ENCODE measurements at places on chromosomes 7 and 10. TPM values are rescaled to one million over a fixed set of nuclear protein-coding genes. Genes with fewer than 3 reads are reported as not detected.

GRCh38 chr10:86339226-86339865 is 27.2 kb downstream of the GRID1 start:
- no peaks in the 10 kb centered on the region for H3K27me3 ChIP-seq
- DNase-seq, result no peak
- H3K27ac ChIP-seq, result peak overlapping the region; percentile 46
- H3K4me3 ChIP-seq, result no peak overlapping the region

DNA sequence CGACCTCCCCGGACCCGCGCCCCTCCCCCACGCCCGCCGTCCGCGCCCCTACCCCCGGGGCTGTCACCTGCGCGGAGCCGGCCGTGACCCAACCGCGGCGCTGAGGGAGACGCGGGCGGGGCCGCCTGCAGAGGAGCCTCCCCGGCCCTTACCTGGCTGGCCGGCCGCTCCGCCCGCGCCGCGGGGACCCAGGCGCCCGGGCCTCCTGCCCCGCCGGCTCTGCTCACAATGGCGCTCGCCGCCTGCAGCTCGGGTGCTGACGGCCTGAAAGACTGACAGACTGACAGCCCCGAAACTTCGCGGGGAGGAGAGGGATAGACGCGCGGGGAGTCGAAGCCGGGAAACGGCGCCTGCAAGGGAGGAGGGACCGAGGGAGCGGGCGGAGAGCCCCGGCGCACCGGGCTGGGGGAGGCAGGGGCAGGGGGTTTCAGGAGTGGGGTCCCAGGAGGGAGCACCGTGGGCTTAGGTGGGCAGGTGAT is 393 bp downstream of the ZNF467 start:
- H3K36me3 ChIP-seq, result no peaks in the 10 kb centered on the region
- peaks cover 25% of the 10 kb centered on the region for H3K27me3 ChIP-seq
- DNase-seq, result peak; percentile 26
- no peak overlapping the region for H3K27ac ChIP-seq
- H3K4me1 ChIP-seq, result peaks cover 11% of the 10 kb centered on the region

TACC2 gene
- total RNA-seq, result not detected

DNAH11 gene
- 0.77 TPM for total RNA-seq
